ENCODE measurements at places on chromosomes 7 and 10. TPM values are rescaled to one million over a fixed set of nuclear protein-coding genes. Genes with fewer than 3 reads are reported as not detected.

Gene PRSS2
- not detected for total RNA-seq

Gene TES
- not detected for total RNA-seq

Gene GPR15LG
- not detected for total RNA-seq

Gene PVRIG
- not detected for total RNA-seq

Gene TRIM50
- total RNA-seq: not detected

Gene DLG5
- 48.7 TPM for total RNA-seq

Gene C10orf143
- total RNA-seq: not detected

Gene CFAP43
- total RNA-seq: 0.58 TPM

Gene SLC39A12
- not detected for total RNA-seq
